ENCODE measurements at places on chromosomes 2 and 18. TPM values are rescaled to one million over a fixed set of nuclear protein-coding genes. Genes with fewer than 3 reads are reported as not detected.

DNAH7 gene
- 16.5 TPM for total RNA-seq

POTEC gene
- not detected for total RNA-seq

COL6A3 gene
- 23.9 TPM for total RNA-seq

LIMS2 gene
- total RNA-seq = 1.2 TPM

IL1RN gene
- not detected for total RNA-seq

ALPP gene
- not detected for total RNA-seq

PRKCE gene
- 62.2 TPM for total RNA-seq

CPO gene
- not detected for total RNA-seq

HEATR5B gene
- 126 TPM for total RNA-seq
